ENCODE measurements at places on chromosomes 7 and 10. TPM values are rescaled to one million over a fixed set of nuclear protein-coding genes. Genes with fewer than 3 reads are reported as not detected.

- no peak for DNase-seq
Measured at GRCh38 chr10:78059906-78060702, 26.4 kb downstream of the RPS24 start.

DNA sequence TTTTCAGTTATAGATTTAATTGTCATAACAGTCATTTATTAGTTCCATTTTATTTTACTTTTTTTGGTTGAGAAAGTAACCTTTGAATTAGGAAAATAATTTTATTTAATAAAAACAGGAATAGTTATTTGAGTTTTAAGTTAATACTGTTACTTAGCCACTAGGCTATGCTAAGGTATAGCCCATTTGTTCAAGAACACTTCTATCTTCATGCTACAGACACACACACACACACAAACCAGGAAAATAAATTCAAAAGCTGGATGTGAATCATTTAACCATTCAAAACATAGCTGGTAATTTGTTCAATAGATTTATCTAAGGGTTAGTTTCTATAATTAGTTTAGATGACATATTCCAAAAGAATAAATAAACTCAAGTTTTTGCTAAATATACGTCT lies 148.4 kb downstream of the RNF133 start:
- DNase-seq = no peak

DNA sequence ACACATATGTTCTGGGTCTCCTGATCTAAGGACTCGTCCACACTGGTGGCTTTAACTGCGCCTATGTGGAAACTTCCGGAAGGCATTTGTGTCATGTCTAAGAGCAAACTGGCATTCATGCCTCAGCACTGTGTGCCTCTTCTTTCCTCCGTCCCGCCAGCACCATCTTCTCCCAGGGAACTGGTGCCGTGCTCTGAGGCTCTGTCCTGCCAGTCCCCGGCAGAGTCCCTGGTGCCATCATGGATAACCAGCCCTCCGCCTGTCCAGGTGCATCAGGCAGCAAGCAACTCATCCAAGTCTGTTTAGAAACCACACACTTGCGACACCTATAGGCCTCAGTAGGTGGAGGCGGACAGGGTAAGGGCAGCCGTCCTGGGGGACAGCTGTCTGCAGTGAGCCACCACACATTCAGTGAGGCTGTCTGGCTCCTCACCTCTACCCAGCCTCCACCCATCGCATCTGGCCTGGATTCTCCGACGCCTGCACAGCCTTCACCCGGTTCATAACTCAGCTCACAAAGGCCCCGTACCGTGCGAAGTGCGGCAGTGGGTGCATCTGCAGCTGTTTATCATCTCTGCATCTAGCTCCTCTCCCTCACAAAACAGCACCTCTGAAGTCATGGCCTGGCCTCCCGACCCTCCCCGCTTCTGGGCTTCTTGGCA lies 162.7 kb downstream of the DIP2C start:
- DNase-seq = no peak

Gene ACHE
- total RNA-seq = 0.59 TPM

GRCh38 chr10:95906677-95907455 lies 909 bp upstream of the CC2D2B start:
- no peak for DNase-seq

GRCh38 chr10:97798958-97799610 lies 27.3 kb upstream of the SFRP5 start:
- DNase-seq = no peak

Gene SKIDA1
- 0.31 TPM for total RNA-seq

Gene SH2D4B
- not detected for total RNA-seq

DNA sequence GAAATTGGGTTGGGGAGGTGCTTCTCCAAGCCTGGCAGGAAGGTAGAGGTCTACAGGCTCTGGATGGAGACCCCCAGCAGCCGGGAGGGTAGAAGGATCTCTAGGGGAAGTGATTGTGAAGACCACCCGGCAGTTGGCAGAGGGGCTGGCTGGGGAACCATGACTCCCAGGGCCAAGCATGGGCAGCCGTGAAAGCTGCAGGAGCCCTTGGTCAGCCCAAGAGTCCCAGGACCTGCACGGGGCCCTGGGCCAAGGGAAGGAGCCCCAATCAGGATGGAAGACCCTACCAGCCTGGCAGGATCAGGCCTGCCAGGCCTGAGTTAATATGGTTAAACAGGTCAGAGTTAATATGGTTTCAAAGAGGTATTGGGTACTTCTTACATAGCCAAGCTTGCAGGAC lies 126.3 kb upstream of the NANOS1 start:
- DNase-seq = no peak

DNA sequence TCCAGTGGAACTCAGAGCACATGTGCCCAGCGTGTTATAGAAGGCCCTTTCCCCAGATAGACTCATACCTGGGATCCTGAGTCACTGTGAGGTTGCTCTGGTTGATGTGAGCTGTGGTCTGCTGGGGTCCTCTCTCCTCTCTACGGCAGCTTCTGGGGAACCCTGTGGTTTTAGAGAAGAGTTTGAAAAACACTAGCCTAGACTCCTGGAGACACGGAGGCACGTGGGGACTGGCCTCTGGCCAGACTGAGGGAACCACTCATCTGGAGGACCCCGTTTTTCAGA lies 10.3 kb downstream of the ZNF775 start:
- no peak for DNase-seq

DNA sequence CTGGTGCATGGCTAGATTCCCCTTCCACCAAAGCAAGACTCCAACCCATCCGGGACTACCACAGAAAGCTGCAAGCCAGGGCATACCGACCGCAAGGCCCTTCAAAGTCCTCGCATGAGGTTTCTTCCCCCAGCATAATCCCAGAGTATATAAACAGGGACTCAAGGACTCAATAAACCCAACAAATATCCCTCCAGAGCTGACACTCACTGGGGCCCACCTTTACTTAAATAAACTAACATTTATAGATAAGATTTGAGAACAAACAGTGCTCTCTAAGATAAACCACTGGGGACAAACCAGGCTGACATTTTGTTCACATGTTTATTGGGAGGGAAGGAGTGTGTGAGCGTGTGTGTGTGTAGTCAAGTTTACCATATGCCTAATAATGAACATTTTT lies 138.2 kb downstream of the ADAM12 start:
- no peak for DNase-seq

DNA sequence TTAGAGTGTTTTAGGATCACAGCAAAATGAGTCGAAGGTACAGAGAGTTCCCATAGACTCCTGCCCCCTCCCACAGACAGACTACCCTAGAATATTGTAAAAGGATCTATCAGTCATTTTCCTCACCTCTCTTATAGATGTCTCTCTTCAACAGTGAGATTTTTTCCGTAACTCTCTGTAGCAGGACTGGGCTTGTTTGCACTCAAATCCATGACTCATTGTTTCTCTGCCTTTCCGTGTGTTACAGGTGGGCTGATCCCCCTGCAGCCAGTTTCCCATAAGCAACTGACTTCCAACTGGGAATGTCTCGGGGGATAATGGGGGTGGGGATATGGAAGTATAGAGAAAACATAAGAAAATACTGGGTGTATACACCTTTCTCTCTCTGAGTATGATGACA lies 921.0 kb downstream of the GATA3 start:
- no peak for DNase-seq

DNA sequence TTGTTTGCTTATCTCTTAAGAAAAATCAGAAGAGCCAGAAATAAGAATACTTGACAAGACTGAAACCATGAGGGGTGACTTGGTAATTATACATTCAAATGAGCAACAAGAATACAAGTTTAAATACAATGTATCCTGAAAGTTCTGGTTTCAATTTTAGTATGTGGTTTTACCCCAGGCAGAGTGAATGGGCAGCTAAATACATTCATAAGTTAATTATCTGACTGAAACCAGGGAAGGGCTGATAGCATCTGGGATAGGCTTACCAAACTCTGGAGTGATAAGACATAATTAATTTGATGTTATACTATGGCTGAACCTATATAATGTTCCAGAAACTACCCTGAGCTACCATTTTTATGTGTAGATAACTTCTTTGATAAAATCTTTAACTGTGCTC lies 252.2 kb upstream of the PLXNA4 start:
- no peak for DNase-seq

Gene GJC3
- total RNA-seq = 0.17 TPM

DNA sequence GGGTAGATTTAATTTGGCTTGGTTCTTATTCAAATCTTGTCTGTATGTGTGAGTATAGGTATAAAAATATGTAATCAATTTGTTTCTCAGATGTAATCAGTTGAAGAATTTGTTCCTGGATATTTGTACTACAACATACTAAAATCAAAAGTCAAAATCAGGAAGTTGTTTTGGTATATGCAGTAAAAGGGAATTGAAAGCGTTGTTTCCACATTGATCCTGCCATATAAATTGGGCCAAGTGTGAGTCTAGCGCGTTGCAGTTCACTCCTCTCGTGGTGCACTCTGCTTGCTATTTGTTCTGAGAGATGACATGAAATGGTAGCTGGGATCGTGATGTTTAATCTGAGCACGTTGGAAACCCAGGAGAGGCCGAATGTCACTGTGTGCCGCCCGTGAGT lies 55.9 kb downstream of the SHH start:
- DNase-seq = no peak

DNA sequence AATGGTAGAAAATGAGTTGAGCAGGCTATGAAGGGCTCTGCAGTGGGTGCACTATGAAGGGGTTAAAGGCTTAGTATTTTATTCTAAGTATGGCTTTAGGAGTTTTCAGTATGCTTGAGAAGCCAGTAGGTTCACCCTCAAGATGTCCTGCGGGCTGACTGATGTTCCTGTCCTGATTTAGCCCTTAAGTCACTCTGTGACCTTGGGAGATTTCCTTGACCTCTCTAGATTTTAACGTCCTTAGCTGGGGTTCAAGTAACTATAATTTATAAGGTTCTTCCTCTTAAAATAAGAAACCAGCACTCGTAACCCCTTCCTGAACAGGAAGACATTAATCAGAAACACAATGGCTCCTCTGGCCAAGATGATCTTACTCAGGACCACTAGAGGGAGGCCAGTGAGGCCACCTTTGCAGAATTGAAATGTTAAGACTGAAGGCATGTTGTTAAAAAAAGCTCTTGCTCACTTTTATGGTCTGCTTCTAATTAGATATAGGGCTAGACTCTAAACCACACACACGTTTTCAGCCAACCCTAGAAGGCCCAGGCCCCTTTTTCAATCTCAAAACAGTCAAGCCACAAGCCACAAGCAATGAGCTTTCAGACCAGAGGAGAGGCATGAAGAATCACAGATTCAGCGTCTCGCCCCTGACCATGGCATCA lies 41.9 kb downstream of the CDK1 start:
- DNase-seq = no peak

- DNase-seq = no peak
Measured at GRCh38 chr10:84820120-84820519, 491.7 kb downstream of the CCSER2 start.

DNA sequence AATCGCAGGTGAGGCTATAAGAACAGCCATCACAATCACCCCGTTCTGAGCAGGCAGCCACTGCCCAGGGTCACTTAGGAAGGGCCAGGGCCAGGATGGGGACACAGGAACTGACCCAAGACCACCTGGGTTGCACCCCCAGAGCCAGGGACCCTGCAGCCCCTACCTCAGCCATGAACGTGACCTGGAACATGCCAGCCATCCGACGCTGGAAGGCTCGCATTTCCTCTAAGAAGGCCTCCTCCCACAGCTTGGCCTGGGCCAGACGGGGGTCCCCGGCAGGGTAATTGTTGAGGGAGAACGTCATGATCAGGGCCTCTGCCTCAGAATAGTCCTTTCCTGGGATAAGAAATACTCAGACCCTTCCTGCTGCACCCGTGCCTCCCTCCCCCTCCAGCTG lies 5.0 kb downstream of the NPC1L1 start:
- DNase-seq = no peak

Gene RET
- 1.2 TPM for total RNA-seq

- no peak for DNase-seq
Measured at GRCh38 chr7:42548816-42549611, 312.0 kb upstream of the GLI3 start.

GRCh38 chr7:70972693-70973092 lies 159.3 kb upstream of the GALNT17 start:
- no peak for DNase-seq

- DNase-seq = no peak
Measured at GRCh38 chr10:72764151-72764550, 72.2 kb downstream of the MCU start.

DNA sequence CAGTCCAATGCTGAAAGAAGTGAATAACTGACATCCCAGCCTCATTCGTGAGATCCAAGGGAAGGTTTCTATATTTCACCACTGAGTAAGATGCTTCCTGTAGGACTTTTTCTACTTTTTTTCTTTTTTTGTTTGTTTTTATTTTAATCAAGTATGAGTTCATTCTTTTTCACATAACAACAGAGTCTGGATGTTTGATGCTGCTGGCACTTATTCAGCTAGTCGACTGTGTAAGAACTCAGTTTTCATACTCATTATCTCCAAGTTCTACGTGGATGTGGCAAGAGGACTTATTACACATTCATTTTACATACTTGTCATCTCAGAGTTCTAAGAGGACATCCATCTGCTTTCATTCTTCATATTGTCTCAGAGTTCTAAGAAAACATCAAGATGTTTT lies 86.9 kb downstream of the CPXM2 start:
- no peak for DNase-seq

DNA sequence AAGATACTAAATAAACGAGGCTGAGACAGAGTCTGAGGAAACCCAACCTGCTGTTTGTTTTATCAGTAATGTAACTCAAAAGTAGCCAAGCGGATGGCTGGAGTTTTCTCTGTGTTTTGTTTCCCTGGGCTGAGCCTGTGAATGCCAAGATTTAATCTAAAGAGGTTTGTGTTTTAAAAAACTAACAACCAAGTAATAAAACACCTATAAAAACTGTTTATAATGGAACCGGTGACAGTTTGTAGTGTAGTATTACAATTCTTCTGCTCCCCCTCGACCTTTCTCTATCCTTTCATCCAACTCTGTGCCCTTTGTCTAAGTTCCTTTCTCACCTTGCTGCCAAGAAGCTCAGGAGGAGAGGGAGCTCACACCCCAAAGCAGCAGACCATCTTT lies 2.6 kb upstream of the KAT6B start:
- no peak for DNase-seq

GRCh38 chr10:24887855-24888231 lies 64.6 kb downstream of the PRTFDC1 start:
- DNase-seq = no peak

DNA sequence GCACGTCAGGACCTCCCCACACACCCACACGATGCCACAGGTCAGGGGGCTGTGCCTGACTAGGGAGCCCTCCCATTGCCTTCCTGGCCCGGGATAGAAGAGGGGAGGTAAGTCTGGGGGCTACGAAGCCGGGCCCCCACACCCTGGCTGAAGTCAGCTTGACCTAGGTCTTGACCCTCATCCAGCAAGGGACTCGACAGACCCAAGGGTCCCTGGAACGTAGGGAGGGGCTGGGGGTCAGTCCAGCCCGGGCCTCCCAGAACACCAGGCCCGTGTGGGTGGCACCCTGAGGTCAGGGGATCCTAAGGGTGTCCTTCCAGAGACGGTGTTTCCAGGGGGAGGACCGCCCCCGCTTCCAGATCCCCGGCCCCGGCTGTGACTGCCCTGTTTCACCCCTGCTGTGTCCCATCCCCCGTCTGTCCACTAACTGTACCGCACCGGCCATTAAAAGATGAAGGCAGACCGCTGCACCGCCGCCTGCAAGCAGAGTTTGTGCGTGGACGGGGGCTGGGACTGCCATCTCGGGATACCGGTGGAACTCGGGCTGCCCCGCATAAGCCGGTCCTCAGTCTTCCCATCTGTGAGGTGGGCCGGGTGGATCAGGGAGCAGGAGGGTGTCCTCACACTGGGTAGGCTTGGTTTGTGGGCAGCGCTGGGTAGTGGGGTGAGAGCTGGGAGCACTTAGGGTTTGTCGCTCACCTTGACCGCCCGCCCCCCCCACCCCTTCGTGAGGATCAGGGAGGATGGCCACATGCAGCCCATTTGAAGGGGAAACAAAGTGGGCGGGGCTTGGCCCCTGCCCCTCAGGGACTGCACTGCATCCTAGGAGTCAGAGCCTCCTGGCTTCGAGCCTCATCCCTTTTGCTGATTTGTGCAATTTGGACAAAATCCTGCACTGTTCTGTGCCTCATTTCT lies 21.1 kb downstream of the SLC29A4 start:
- no peak for DNase-seq

Gene C7orf33
- not detected for total RNA-seq
